ENCODE measurements at places on chromosomes 16 and 17. TPM values are rescaled to one million over a fixed set of nuclear protein-coding genes. Genes with fewer than 3 reads are reported as not detected.

Gene SKAP1
- total RNA-seq: 33.1 TPM

Gene MPP3
- not detected for total RNA-seq

Gene FN3K
- total RNA-seq: 1.8 TPM

Gene WDR90
- total RNA-seq: 34.7 TPM

Gene MLYCD
- 17.1 TPM for total RNA-seq

Gene GRIN2A
- total RNA-seq: 0.44 TPM

Gene MAPT
- 0.19 TPM for total RNA-seq

Gene EEF2K
- 28.7 TPM for total RNA-seq

Gene HBQ1
- not detected for total RNA-seq

Gene XYLT1
- total RNA-seq: 59.6 TPM

Gene ABAT
- total RNA-seq: 13.8 TPM

Gene DHX58
- 39.7 TPM for total RNA-seq

Gene MYCBPAP
- 5.1 TPM for total RNA-seq

Gene HSF5
- 5.1 TPM for total RNA-seq

Gene OR3A3
- total RNA-seq: not detected

Gene CAMKK1
- 37.1 TPM for total RNA-seq

Gene GPRC5C
- 0.53 TPM for total RNA-seq

Gene ESRP2
- not detected for total RNA-seq

Gene HS3ST3B1
- total RNA-seq: 9.0 TPM

Gene C16orf89
- total RNA-seq: not detected

Gene NT5M
- total RNA-seq: 0.47 TPM

Gene ZNF385C
- 0.78 TPM for total RNA-seq

Gene NPIPB13
- 59.6 TPM for total RNA-seq

Gene ITGAD
- total RNA-seq: not detected

Gene OR1G1
- total RNA-seq: not detected

Gene PIRT
- not detected for total RNA-seq

Gene TEFM
- 27.4 TPM for total RNA-seq

Gene IRX6
- 0.15 TPM for total RNA-seq

Gene FAM20A
- not detected for total RNA-seq

Gene MYL4
- 0.42 TPM for total RNA-seq

Gene CRYM
- 8.2 TPM for total RNA-seq

Gene FOXN1
- total RNA-seq: not detected

Gene SCIMP
- 87.3 TPM for total RNA-seq

Gene PPP1R27
- total RNA-seq: not detected

Gene ACSM5
- total RNA-seq: not detected

Gene CCL13
- total RNA-seq: not detected

Gene CTRL
- total RNA-seq: 5.8 TPM

Gene MLKL
- total RNA-seq: 13.3 TPM

Gene NUDT7
- total RNA-seq: 4.6 TPM

Gene TP53TG3B
- total RNA-seq: not detected

Gene TCAP
- 4.2 TPM for total RNA-seq

Gene TP53TG3
- total RNA-seq: not detected

Gene ZNF750
- total RNA-seq: not detected

Gene PROCA1
- 26.8 TPM for total RNA-seq

Gene IQCK
- 3.0 TPM for total RNA-seq

Gene ETV4
- not detected for total RNA-seq

Gene GDPD3
- 22.7 TPM for total RNA-seq

Gene VASN
- 0.76 TPM for total RNA-seq

Gene TPSD1
- not detected for total RNA-seq

Gene SLFN13
- total RNA-seq: 30.9 TPM

Gene DPEP2
- 122 TPM for total RNA-seq

All from B cell (primary cell).